Stimulated activated naive CD8-positive, alpha-beta T cell treated with anti-CD3 and anti-CD28 coated beads, Interleukin-15, Interleukin-2, amounts not matched to agents 100 U/mL and 50 U/mL, for 24 hours (primary cell): ENCODE measurements at places on chromosomes 6 and 20.

GRCh38 chr6:56734335-56734734 is 91.6 kb upstream of the DST start:
- no peak for DNase-seq

- no peak for DNase-seq
These were observed 348.4 kb downstream of the KIF16B start for GRCh38 chr20:16224836-16225235.

DNA sequence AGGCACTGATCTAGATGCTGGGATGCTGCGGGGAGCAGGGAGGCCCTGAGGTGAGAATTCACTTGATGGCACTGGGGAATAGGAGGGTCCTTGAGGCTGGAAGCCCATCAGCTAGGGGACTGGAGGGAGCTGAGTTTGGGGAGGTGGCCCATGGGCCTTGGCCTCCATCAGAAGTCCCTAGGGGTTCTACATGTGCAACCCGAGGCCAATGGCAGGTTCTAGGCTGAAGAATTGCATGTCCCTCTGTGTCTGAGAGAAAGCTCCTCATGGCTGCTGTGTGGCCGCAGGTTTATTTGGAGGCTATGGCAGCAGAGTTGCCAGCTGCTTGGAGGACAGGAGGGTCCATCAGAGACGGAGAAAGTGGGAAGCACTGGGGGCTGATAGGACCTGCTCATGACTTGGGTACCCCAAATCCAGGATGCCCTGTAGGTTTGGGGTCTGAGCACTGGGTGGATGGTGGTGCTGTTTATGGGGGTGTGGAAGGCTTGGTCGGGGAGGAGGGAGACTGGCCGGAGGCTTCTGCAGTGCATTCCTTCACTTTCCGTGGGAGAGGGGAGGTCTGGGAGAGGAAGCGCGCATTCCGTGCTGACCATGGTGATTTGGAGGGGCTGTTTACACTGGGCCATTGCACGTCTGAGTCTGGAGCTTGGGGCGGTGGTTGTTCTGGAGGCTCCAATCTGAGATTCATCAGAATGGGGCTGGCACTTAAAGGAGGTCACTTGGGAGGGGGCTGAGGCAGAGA is 24.8 kb upstream of the PHACTR3 start:
- DNase-seq = no peak

GRCh38 chr20:59764037-59764436 is 159.7 kb downstream of the PHACTR3 start:
- DNase-seq = no peak

DNA sequence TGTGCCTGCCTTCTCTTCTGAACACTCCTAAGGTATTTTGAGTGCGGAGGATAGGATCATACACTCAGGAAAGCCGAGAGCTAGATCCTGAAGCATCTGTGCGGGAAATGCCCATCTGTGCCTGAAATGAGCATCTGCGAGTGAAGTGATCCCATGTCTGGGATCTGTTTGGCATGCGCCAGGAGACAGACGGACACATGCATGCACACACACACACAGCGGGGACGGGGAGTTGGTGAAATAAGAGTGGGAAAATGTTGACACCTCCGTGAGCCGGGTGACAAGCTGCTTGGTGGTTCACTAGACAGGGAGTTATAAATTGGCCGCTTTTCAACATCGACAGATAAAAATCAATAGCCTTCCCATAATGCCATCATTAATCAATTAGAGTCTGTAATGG is 13.8 kb downstream of the SYNJ2 start:
- DNase-seq = no peak

GRCh38 chr6:9398767-9399373 is 963.5 kb upstream of the SLC35B3 start:
- DNase-seq = no peak

DNA sequence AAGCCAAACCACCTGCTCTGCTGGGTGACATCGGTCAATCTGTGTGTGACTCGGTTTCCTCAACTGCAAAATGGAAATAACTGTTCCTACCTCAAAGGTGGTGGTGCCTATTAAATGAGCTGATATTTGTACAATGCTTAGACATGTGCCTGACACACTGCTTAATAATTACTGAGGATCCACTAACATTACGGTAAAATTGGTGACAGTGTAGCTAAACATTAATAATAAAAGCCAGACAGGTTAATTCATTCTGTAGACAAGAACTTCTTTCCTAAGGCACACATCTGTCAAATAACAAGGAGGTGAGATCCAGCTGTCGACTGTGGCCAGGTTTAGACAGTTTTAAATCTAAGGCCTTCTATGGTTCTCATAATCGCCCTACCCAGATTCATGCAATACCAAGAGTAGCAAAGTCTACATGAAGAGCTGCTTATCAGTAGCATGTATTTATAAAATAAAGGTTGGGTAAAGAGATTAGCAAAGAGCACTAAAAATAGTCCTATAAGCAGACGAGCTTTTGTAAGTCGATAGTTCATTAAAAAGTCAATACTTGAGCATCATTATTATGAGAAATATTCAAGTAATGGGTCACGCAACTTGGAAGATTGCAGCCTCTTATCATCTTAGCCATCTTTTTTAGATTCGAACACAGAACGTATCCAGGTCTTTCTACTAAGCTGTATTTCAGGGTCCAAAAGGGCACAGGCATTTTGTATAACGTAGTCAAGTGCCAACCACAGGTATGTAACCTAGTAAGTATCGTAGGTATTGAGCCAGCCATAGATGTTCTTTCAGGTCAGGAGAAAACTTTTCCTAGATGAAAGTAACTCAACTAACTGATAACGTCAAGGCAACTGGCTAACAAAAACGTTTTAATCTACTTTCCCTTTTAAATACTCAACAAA is 3.2 kb downstream of the CNKSR3 start:
- no peak for DNase-seq

DNA sequence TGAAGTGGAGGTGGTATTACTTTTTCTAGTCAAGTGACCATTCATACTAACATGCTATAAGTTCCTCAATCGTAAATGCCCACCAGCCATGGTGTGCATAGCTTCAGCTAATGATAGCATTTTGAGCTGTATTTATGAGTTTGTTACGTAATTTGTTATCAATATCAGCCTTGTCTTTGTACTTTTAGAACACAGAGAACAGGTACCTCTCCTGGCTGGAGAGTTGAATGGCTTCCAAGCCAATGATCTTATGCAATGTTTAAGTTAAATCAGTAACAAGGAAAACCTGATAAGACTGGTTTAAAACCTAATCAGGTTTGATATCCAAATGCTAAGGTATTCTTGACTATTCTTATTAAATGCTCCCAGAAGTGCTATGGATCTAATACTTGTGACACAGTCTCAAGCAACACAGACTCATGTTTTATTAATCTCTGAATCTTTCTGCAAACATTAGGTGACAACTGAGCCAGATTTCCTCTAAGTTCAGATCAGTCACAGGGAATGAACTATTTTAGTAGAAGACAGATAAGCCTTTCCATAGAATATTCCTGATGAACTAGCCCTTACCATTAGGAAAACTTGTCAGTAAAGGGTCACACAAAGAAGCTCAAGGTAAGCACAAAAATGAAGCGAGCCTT is 154.8 kb downstream of the PTPRK start:
- DNase-seq = no peak

DNA sequence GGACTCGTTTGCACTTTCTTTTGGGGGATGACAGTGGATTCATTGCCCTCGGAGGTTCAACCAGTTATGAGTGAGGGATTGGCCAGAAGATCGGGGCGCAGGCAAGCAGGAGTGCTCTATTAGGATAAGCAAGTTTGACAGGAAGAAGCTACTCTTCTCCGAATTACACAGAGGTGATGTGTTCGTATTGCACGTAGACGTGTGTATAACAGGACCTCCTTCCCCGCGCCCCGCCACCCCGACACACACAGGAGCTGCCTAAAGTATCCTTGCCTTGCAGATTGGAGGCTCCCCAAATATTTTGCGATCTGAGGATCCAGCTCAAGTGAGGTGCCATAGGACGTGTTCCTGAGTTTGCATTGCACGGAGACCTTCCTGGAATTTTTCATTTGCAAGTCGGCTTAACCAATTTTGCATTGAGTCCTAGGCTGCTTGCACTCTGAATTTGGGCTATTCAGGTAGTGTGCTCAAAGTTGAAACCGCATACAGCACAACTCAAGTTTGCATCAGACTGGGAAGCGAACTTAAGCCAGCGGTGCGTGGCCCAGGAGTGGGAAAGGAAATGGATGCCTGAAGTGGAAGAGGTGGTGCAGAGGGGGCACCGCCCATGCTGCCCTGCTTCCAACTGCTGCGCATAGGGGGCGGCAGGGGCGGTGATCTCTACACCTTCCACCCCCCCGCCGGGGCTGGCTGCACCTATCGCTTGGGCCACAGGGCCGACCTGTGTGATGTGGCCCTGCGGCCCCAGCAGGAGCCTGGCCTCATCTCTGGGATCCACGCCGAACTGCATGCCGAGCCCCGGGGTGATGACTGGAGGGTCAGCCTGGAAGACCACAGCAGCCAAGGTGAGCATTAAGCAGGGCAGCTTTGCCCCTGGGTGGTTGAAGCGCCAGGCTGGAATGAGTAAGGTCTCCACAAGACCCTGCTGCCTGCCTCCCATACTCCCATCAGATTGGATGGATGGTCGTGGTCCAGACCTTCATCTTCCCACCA is 770 bp downstream of the TCF19 start:
- DNase-seq = peak; percentile 55

GRCh38 chr6:33235221-33235634 is 26.9 kb downstream of the RING1 start:
- no peak for DNase-seq

DNA sequence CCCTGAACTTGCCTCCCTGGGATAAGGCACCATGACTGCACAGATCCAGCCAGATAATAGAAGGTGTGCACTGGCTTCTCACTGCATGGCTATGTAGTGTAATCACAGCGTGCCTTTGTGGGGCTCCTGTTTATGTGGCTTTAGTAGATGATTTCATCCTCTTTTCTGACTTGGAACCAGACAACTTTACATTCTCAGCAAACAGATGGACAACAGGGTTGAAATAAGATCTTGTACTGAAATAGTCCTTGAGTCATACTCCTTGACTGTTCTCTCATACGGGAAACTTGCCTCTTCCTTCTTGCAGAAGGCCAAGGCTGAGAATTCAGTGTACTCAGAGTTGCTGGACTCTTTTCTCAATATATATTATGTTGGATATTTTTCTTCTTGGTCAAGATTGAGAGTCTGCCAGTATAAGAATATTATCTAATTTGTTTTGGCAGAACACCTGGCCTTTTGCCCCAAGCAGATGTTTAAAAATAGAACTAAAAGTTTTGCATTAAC is 25.0 kb upstream of the RNF144B start:
- DNase-seq = no peak

- no peak for DNase-seq
These were observed 68.2 kb downstream of the TRMT6 start for GRCh38 chr20:5882166-5882565.

DNA sequence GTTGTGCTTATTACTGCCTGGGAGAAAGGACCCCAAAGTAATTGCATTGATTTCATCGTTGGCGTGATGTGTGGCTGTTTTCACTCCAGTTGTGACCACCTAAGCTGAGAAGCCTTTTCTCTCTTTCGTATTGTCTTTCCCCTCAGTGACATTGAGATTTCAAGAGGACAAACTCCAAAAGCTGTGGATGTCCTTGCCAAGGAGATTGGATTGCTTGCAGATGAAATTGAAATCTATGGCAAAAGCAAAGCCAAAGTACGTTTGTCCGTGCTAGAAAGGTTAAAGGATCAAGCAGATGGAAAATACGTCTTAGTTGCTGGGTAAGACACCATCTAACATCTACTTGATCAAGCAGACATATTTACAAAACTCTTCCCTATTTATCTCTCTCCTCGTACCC is 60.5 kb downstream of the MTHFD1L start:
- DNase-seq = no peak

DNA sequence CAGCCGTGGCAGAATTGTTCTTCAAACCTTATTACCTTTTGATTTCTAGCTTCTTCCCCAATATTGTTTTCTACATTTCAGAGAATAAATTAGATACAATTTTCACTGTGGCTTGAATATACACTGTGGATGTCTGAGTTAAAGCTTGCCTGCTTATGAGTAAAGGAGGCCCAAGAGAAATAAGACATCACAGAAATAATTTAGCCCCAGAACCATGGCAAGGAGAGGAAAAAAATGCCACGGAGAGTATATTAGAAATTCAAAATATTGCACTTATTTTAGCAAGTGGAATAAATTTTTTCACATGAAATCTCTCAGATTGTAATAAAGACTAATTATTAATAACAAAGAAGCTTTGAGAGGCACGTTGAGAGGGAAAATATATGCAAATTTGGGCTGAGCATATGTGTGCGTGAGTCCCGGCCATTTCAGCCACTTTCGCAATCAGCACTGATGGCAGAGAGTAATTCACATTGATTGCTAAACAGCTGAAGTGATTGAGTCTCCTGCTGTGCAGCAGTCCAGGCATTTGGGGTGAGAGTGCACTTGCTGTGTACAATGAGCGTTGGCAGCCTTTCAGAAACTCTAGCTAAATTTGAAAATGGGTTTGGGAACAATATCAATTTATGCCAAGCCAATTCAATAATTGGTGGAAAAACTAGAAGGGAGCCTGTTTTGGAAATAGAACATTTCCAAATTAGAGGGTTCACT is 596.0 kb downstream of the EPM2A start:
- no peak for DNase-seq

GRCh38 chr6:32576250-32576649 is 13.4 kb downstream of the HLA-DRB1 start:
- DNase-seq = no peak

- peak; percentile 75 for DNase-seq
These were observed 119.0 kb downstream of the RTN4IP1 start for GRCh38 chr6:106510090-106510970.

DNA sequence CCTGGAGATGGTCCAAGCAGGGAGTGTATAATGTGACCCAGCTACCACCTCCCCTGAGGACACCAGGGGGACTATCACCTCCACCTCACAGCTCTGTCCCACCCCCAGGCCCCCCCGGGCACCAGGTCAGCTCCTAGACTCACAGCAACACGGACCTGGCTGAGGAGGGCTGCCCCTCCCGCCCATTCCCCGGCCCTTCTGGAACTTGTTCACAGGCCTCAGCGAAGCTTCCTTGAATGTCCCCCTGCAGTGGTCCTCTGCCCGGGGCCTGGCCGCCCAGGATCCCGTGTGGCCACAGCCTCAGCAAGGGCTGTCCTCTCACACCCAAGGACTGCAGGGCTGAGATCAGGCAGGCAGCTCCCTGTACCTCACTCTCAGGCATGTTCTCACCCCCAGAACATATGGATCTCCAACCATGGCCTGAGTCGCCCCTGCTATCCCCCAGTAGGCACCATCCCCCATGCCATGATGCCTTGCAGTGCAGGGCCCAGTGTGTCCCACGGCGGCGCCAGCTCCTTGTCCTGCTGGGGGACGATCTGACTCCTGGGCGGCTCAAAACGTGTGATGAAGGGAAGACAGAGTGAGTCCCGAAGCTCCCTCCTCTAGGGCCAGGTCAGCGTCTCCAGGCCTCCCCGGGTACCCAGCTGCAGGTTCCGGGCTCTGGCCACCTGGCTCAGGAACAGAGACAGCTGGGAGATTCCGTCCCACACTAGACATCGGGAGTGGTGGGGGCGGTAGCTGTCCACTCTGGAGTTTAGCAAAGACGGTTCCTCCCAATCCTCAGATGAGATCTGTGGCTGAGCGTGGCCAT is 158.4 kb downstream of the TAF4 start:
- DNase-seq = no peak
